Activated CD4-positive, alpha-beta T cell treated with anti-CD3 and anti-CD28 coated beads, Interleukin-2, amount 10 ng/mL, durations not matched to agents 24 days and 14 days (primary cell): ENCODE measurements at places on chromosomes 1 and 21. TPM values are rescaled to one million over a fixed set of nuclear protein-coding genes. Genes with fewer than 3 reads are reported as not detected.

OR14K1 gene
- not detected in 2 replicates for total RNA-seq

DNA sequence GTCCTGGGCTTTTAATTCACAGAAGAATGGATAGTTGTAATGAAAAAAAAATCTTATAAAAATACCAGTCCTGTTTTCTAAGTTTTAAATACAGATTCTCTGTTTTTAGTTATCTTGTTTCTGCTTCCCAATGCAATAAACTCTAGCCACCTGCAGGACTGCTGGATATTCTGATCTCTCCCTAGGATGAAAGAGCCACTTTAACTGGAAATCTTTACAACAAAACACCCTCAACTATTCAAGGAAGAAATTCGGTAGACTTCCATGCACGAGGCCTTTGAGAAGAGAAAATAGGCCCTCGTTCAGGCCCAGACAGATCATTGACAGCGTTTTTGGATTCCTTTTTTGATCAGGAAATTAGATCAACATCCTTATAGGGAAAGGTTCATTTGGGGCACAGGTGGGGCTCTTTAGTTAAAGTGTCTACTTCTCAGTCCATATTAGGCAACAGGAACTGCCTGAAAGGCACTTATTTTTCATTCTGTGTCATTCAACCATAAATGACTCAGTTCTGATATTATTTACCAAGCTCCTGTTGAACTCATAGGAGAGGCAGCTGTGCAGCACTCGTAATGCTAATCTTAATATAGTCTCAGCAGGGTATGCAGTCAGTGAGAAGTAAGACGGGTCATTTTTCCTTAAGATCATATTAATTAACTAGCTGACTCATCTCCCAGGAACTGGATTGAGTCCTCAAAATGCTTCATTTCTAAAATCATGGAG lies 71.1 kb upstream of the ERRFI1 start:
- peak; percentile 69 for DNase-seq

DNA sequence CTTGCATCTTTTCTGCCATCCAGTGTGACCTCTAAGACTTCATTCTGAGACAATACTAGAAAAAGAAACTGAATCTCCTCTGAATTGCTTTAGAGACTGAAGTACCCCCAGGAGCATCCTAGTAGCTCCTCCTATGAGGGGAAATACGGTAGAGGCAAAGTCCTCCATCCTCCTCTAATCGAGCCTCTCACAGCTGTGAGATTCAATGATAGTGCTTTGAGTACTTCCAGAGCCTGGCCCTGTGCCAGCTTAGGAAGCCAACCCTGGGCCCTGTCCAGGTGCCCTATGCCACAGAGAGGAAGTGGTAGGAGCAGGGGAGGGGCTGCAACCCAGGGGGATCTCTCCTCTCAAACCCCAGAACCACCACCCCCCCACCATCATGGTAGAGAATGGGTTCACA lies 10.7 kb downstream of the RORC start:
- DNase-seq, result peak; percentile 68

WDR64 gene
- total RNA-seq, result not detected in 2 replicates
